ENCODE measurements at places on chromosomes 13 and 19.

DNA sequence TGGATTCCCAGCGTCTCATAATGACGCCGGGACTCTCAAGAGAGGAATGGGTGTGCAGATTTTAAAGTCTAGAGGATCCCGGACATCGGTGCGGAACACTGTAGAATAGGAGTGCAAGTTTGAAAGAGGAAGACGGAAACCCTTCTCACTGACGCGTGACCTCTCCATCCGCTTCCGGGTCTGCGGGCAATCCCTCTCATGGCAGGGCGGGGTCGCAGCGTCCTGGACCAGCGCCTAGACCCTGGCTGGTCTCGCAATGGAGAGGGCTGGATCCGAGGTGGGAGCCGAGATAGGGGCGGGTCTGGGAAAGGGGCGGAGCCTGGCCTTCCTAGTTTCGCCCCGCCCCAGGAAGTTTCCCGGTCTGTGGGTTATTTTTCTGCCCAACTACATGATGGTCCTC is 4.6 kb upstream of the ZNF845 start:
- DNase-seq: no peak

DNA sequence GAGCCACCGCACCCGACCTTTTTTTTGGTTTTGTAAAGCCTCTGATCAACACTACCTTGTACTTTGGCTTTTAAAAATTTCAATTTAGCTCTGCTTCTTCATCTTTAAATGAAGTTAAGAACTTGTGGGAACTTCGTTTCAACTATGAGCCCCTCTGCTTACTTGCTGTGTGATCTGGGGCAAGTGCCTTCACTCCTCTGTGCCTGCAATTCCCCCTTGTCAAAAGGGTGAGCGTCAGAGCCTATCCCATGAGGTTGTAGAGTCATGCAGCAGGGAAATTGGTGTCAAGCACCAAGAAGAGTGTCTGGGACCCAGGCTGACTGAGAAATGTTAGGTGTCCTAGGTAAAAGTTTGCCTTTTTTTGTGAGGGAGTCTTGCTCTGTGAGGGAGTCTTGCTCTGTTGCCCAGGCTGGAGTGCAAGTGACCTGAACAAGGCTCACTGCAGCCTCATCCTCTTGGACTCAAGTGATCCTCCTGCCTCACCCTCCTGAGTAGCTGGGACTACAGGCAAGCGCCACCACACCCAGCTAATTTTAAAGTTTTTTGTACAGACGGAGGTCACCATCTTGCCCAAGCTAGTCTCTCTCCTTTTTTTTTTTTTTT is 5.7 kb downstream of the VASP start:
- DNase-seq: no peak

DNA sequence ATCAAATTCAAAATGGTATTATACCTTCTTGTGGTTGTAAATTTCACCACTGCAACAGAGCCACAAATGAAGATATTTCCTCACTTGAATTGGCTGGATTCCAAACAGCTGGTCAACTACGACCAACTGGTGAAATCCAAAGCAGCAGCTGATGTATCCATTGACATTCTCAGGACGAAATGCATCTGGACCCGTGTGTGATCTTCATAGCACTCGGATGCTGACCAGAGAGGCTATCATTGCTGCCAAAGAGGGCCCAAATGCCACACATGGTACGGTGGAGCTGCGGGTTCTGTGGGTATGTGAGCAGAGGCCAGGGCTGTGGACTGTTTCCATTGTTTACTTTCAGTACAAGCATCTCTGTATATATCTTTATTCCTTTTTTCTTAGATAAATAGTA is 25.6 kb upstream of the PCCA start:
- DNase-seq: no peak

DNA sequence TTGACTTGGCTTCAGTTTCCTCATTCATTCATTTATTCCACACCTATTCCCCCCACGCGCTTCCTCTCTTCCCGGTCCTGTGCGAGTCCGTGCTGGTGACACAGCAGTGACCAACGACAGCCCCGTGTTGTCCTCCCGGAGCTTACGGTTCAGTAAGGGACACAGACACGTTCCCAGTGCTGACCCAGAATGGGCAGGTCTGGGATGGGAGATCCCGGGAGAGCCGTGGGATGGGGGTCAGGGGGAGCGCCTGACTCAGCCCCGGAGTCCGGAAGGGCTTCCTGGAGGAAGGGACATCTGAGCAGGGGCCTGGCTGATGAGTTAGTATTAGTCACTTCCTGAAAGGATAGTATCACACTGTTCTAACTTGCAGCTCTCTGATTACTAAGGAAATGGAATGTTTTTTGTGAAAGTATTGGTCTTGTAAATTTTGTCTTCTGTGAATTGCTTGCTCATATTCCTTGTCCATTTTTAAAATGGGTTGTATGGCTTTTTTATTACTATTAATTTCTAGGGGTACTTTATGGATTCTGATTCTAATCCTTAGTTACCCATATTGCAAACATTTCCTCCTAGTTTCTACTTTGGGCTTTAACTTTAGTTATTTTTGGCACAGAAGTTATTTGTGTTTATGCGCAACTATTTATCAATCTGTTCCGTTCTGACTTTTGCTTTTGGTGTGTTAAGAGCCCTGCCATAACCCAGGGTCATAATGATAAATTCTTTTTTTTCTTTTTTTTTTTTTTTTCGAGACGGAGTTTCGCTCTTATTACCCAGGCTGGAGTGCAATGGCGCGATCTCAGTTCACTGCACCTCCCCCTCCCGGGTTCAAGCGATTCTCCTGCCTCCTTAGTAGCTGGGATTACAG is 708 bp upstream of the ERCC1 start:
- no peak for DNase-seq

- DNase-seq: no peak
Observed at GRCh38 chr19:29690842-29691241, 24.2 kb downstream of the C19orf12 start.

DNA sequence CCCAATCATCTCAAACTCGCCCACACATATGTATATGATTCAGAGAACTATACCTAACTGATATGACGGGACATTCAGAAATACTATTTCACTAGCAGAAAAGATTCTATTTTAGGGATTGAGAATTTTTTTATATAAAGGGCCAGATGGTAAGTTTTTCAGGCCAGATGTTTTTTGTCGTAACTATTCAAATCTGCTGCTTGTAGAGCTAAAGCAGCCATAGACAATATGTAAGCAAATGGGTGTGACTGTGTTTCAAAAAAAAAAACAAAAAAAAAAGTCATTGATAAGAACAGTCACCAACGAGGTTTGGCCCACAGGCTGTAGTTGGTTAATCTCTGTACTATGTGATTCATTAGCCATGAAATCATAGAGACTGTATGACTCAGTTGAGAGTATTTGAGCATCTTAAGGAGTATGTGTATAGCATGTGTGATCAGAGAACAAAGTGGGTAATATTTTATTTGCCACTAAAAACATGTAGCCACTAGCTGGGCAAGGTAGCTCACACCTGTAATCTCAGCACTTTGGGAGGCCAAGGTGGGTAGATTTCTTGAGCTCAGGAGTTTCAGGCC is 2724.7 kb downstream of the PCDH9 start:
- no peak for DNase-seq

GRCh38 chr19:28210886-28211285 is 1002.1 kb downstream of the UQCRFS1 start:
- DNase-seq: no peak

- DNase-seq: no peak
Observed at GRCh38 chr13:91639330-91639729, 240.9 kb downstream of the GPC5 start.

DNA sequence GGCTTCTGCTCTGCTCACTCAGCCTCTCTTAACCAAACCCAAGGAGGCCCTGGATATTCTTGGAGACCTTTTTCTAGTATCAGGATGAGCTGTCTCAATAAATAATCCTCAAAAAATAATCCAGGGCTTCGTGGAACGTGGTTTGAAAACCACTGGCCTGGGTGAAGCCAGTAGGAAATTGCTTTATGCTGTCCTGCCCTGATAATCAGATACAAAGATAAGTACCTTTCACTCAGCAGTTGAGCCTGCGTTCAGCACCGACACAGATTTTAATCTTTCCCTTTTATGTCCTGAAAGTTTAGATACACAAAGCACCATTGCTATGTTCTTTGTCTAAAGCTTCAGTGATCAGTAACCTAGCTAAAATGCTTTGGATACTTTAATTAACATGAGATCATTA is 460.0 kb downstream of the RFC3 start:
- no peak for DNase-seq

DNA sequence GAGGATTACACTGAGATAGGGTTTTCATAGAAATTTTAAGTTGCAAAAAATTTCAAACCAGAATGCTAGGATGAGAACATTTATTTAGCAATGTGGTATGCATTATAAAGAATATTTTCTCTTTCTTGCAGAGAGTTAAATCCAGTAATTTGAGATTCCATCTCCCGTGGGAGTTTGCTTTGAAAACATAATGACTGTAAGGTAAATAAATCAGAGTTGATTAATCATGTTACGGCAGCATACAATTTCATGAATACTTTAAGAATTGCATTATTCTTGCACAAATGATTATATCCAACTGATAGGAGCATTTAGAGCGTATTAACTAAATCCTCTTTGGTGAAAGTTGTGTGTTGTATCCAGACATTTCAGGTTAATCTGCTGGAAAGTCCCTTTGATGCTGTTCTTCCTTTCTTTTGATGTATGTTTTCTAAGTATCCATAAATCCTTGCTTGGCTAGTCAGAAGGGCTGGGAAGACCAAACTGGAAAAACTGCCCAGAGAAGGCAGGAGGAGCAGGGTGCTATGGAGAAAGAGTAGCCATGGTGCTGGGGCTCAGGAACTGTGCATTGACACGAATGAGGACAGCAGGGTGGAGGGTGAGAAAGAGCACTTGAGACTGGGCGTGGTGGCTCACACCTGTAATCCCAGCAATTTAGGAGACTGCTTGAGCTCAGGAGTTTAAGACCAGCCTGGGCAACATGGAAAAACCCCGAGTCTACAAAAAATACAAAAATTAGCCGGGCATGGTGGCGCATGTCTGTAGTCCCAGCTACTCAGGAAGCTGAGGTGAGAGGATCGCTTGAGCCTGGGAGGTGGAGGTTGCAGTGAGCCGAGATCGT is 4.8 kb upstream of the GJA3 start:
- no peak for DNase-seq

GRCh38 chr19:8311461-8312260 is 3.5 kb upstream of the CD320 start:
- DNase-seq: no peak

DNA sequence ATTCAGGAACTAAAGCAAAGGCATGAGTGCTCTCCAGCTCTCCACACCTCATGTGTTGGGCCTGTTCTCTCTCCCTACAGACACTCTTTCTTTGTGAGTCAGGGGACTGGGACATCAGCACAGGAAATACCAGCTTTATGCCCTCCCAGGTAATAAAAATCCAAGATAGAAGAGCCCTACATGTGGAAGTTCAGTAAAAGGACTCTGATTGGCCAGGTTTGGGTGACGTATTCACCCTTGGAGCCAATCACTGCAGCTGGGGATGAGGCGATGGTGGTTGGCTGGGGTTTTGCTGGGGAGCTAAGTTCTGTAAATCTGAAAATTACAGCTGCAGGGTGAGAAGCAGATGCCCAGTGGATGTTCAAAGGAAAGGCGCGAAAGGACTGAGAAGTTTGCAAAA is 32.5 kb downstream of the CCDC70 start:
- DNase-seq: no peak

- DNase-seq: no peak
Observed at GRCh38 chr19:48085904-48086864, 24.4 kb downstream of the PLA2G4C start.

DNA sequence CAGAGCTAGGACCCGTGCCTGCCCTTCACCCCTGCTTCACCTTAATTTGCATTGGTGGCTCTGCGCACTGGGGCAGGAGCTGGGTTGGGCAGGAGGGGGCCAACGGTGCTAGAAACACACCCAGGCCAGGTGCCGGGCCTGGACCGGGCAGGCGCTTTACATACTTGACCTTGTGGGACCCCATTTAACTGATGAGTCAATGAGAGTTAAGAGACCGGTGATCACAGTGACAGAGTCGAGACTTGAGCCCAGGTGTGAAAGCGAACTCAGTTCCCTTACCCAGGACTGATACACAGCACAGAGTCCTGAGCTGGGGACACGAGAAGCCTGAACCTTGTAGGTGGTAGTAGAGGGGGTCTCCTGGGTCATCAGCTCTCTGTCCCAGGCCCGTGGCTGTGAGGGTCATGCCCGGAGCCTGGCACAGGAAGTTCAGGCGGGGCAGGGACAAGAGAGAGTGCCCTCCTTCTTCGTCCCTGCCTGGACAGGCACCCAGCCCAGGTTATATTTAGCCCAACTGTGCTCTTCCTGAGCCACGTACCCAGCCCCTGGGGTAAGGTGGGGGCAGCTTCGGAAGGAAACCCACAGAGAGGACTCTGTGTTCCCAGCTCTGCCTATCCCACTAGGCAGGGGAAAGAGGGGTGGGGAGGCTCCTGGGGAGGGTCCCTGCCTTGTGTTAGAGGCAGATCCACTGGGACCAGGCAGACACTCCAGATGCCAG is 1.9 kb downstream of the PRX start:
- no peak for DNase-seq

- no peak for DNase-seq
Observed at GRCh38 chr19:42277821-42278451, 8.9 kb downstream of the CIC start.

DNA sequence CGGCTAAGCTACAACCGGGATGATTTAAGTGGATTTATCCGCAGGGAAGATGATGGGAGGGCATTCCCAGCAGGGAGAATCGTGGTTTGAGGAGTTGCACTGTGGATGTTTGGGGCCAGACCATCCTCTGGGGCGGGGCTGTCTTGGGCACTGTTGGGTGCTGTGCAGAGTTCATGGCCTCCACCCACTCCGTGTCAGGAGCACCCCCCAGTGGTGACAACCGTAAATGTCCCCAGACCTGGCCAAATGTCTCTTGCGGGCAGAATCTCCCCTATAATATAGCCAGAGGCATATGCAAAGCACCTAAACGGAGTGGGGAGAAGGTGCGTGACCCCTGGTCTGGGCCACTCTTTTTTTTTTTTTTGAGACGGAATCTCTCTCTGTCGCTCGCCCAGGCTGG is 40.2 kb downstream of the SMIM24 start:
- peak; percentile 72 for DNase-seq

DNA sequence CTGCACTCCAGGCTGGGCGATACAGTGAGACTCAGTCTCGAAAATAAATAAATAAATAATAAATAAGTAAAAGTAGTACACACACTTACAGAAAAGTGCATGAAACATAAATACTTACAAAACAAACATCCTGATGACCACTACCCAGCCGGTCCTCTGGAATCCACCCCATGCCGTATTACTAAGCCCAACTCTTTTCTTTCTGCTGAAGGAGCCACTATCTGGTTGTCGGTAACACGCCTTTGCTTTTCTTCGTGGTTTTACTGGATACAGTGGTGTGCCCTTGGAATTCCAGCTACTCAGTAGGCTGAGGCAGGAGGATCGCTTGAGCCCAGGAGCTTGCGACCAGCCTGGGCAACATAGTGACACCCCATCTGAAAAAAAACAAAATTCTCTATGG is 39.4 kb downstream of the CELF5 start:
- DNase-seq: no peak

GRCh38 chr19:54191811-54192453 is 824 bp downstream of the TSEN34 start:
- no peak for DNase-seq

- no peak for DNase-seq
Observed at GRCh38 chr13:90591927-90592268, 755.6 kb upstream of the MIR17HG start.

- no peak for DNase-seq
Observed at GRCh38 chr19:35963514-35963913, 27.3 kb downstream of the LRFN3 start.

GRCh38 chr13:48594096-48594815 is 59.5 kb upstream of the CYSLTR2 start:
- DNase-seq: no peak
